Fibroblast of skin of back (primary cell): ENCODE measurements at places on chromosomes 6 and 20.

DNA sequence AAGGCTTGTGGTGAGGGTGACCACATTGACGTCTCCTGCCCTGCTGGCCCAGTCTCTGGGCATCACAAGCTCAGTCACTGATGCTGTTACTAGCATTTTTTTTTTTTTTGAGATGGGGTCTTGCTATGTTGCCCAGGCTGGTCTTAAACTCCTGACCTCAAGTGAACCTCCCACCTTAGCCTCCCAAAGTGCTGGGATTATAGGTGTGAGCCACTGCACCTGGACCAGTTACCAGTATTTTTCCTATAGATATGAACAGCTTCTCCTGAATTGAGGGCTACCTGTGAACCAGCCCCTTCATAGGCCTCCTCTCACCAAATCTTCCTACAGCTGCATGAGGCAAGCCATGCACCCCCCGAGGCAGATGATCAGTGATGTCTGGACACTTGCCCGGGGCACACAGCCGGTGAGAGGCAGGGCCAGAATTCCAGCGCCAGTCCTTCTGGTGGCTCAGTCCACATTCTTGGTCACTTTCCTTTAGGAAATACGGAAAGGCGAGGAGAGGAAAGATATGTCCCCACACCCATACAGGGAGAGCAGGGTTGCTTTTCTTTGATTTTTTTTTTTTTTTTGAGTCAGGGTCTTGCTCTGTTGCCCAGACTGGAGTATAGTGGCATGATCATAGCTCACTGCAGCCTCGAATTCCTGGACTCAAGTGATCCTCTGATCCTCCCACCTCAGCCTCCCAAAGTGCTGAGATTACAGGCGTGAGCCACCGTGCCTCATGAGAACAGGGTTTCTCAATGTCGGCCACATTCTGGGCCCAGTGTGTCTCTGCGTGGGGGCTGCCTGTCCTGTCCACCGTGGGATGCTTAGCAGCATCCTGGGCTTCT lies 50.7 kb downstream of the UBE2V1 start:
- no peak for DNase-seq

DNA sequence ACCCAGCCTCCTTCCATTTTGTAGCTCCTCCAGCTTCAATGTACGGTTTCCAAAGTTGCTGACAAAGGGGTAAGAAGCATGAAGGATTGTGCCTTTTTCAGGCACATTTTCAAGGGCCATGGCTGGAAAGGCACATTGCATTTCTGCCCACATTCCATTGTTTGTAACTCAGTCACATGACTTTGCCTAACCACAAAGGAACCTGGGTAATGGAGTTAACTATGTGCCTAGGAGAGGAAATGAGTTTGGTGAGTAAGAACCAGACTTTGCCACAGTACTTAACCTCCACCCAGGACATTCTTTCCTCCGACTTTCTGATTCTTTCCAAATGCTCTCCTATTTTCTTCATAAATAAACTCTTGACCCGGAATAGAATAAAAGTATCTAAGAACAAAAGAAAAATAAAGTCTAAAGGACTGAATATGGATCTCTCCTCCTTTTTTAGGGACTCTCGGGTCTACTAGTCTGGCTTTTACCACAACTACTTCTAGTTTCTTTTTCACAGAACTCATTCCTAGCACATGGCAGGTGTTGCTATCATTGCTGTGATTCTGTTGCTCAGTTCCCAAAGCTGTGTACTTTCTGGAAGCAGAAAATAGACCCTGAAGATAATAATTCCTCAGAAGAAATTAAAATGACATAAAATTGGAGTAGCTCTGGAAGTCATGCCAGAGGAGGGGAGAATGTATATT lies 81.5 kb upstream of the ISM1 start:
- peak; percentile 18 for DNase-seq

DNA sequence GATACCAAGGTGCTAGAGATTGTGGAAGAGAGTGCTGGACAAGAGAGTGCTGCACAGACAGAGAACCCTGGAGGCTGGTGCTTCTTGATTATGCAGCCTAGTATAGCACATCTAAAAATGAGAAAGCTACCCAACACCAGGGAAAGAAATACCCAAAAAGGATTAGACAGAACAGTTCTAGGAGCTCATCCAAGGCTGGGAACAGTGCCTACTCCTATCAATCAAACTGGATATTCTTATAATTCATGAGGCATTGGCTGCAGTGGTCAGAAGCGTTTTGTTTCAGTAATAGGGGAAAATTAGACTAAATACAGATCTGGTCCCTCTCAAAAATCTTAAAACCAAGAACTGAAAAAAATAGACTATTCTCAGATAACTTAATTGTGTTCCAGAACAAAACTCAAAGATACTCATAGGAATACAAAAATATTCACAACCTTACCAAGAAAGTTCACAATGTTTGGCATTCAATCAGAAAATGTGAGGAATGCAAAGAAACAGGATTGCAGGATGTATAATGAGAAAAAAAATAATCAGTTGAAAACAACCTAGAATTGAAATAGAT lies 222.9 kb downstream of the EPHA7 start:
- no peak for DNase-seq

- DNase-seq, result no peak
These were observed 6.6 kb upstream of the SERPINB9 start for GRCh38 chr6:2909718-2910117.

DNA sequence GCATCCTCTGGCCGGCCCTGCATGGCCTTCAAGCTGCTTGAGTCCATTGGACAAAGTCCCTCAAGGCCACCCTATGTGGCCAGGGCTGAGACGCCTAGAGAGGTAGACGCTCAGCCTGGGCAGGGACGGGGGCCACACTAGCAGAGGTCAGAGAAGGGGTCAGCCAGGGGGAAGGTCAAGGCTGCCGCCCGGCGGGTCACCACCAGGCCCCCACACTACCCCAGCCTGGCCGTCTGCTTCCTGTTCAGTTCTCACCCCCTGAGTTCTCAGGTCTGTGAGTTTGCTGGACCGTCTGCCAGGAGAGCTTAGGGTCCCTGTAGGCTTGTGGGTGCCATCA lies 37.3 kb downstream of the NTSR1 start:
- DNase-seq, result no peak

- DNase-seq, result peak; percentile 58
These were observed 181.6 kb upstream of the AKAP12 start for GRCh38 chr6:151058021-151058733.

DNA sequence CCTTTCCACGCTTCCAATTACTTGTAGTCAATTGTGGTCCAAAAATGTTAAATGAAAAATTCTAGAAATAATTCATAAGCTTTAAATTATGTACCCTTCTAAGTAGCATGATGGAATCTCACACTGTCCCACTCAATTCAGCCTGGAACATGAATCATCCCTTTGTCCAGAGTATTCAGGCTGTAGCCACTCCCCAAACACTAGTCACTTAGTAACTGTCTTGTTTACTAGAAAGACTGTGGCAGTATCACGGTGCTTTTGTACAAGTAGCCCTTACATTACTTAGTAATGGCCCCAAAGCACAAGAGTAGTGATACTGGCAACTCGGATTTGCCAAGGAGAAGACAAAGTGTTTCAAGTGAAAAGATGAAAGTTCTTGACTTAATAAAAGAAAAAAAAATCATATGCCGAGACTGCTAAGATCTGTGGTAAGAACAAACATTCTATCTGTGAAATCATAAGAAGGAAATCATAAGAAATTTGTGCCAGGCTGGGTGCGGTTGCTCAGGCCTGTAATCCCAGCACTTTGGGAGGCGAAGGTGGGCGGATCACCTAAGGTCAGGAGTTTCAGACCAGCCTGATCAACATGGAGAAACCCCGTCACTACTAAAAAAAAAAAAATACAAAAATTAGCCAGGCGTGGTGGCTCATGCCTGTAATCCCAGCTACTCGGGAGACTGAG lies 168.5 kb upstream of the SIM1 start:
- DNase-seq, result peak; percentile 87

DNA sequence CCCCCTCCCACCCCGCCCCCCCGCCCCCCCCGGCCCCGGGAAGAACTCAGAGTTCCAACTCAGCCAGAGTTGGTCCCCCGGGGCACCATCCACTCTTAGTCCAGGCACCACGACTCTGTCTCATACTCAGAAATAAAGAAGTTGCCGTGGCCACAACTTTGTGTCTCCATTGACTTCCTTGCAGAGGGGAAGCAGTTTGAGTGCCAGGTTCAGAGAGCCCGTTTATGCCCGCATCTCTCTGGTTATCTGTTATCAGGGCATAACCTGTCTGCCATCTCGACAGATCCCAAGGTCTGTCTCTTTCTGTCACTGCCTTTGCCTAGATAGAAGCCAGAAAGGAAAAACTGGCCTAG lies 605 bp downstream of the CDC5L start:
- no peak for DNase-seq

DNA sequence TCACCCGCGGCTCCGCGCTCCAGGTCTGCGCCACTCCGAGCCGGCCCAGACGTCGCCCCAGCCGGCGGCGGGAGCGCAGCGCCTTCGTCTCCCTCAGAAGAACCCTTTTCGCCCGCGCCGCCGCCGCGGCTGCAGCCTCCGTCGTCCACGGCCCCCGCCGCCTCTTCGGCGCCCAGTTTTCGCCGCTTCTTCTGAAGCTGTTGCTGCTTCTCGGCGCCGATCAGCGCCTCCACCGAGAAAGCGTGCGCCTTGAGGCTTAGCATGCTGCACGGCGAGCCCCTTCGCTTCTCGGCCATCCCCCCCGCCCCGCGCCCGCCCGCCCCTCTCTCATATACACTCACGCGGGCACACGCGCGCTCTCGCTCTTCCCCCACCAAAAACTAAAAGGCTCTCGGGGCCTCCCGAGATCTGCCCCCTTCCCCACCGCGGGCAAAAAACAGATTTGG lies 489 bp downstream of the TBX18 start:
- DNase-seq, result no peak

- DNase-seq, result peak; percentile 87
These were observed 17.4 kb downstream of the SERAC1 start for GRCh38 chr6:158150701-158151100.

GRCh38 chr6:42488129-42488528 lies 36.4 kb upstream of the TRERF1 start:
- no peak for DNase-seq

DNA sequence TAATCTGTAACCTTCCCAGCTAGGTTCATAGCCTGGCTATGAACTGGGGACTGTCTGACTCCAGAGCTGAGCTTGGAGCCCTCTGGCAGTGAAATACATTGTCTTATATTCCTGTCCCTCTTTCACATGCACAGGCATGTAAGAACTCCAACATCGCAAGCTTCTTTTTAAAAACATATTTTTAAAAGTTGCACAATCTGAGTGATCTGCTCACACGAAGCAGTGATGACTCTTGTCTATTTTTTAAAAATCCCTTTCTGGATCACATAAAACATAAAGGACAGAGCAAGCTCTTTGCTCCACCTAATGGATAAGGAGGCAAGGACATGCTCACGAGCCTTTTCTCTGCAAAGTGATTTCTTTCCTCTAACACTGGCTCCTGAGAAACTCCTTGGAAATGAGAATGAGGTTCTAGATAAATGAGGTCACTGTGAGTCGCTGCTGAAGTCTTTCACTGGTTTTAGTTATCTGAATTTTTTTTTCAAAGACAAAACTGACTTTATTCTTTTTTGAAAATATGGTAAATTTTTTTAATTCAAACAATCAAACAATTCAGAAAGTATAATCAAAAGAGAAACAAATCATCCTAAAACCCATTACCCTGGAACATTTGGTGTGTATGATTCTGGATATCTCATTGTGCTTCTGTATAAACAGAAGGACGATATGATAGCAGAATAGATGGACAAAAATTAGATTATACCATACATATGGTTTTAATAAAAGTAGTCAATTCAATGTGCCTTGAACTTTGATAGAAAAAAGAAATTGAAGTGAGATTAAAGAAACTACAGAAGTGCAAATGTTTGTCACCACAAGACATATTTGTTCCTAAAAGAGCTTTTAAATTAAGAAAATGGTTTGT lies 30.8 kb downstream of the IL20RA start:
- peak; percentile 92 for DNase-seq

- DNase-seq, result no peak
These were observed 167.5 kb downstream of the GPX5 start for GRCh38 chr6:28693033-28693750.

GRCh38 chr6:43824703-43825064 lies 54.7 kb downstream of the VEGFA start:
- no peak for DNase-seq

DNA sequence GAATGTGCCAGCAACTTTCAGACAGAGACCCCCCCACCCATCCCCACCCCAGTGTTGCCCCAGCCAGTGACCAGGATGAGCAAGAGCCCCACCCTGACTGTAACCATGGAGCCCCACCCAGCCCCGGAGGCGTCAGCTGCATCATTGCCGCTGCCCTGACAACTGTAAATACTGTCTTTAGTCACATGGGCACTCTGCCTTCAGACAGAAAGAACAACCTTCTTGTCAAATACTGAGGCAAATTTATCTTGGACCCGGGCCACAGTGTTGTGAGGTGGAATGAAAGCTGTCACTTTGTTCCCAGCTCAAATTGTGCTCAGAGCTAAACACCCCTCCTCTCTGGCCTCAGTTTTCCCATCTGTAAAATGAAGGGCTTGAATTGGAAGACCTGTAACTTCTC lies 23.7 kb downstream of the MOCS3 start:
- DNase-seq, result peak; percentile 70

DNA sequence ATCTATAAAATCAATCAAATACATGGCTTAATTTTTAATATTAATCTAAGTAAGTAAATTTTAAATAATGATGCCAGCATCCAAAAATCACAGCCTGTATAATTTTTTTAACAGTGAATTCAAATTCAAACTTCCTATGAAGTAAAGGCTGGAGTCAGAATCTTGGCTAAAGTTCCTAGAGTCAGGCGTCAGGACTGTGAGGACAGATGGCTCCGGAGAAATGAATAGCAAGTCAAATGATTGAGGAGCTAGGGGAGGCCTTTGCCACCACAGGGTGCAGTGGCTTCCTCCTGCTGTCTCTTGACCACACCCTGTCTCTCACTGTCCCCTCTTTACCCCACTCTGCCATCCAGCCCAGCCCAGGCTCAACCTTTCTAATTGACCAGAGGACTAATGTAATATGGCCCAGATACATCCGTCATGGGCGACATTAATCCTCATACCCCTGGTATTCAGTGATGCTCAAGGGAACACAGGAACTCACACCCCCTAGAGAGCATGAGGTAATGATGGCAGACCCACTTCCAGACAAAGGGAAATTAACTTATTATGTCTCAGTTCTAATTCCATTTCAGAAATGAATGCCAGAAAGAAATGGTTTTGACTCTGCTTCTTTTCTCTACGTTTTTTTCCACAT lies 53.4 kb downstream of the OPRM1 start:
- DNase-seq, result no peak

- DNase-seq, result no peak
These were observed 37.7 kb upstream of the PKHD1 start for GRCh38 chr6:52125139-52125538.

- no peak for DNase-seq
These were observed 369.7 kb downstream of the CD109 start for GRCh38 chr6:74065705-74066104.

- DNase-seq, result peak; percentile 72
These were observed 33.5 kb downstream of the RNF217 start for GRCh38 chr6:124995645-124996325.

- no peak for DNase-seq
These were observed 202.6 kb upstream of the STXBP5 start for GRCh38 chr6:147001621-147002020.

- no peak for DNase-seq
These were observed 172.9 kb upstream of the MCHR2 start for GRCh38 chr6:100166956-100167355.
